Thoracic aorta (tissue), 2 donors: ENCODE measurements at places on chromosomes 13 and 19.

DNA sequence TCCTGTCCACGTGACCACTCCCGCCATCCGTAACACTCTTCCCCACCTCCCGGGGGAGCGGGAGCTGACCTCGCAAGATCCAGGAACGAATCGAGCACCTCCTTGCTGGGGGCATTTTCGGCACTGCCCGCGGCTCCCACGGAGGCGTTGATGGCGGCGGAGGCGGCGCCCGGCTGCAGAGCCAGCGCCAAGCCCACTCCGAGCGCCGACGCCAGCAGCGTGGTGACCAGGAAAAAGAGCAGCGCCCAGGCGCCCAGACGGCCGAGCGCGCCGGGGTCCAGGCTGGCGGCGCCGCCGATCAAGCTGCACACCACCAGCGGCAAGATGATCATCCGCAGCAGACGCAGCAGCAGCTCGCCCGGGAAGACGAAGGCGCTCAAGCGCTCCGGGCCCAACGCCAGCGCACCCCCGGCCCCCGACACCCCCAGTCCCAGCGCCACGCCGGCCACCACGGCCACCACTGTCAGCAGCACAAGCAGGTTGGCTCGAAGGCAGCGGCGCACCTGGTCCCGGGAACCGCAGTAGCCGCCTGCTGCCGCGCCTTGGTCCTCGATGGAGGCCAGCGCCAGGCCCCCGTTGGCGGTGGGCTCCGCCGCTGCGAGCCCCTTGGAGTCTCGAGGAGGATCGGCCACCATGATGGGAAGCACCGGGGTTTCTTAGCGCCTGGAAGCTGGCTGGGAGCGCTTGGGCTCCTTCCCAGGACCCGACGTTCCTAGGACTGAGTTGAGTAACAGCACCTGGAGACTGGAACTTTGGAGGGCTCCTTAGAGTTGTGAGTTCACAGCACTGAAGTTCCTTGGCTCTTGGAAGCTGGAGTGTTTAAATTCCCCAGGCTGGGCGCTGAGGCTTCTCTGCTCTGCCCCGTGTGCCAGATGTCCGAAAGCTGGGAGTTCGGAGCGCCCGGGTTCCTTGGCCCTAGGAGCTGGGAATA, 798 bp downstream of the SLC1A5 start:
- H3K4me3 ChIP-seq: peak overlapping the region; percentile 92
- H3K27me3 ChIP-seq: no peaks in the 10 kb centered on the region
- peaks cover 42% of the 10 kb centered on the region for H3K4me1 ChIP-seq

- H3K27me3 ChIP-seq: no peaks in the 10 kb centered on the region
- H3K27ac ChIP-seq: peak overlapping the region; percentile 34
- peaks cover 64% of the 10 kb centered on the region for H3K4me1 ChIP-seq
- H3K36me3 ChIP-seq: peaks cover 24% of the 10 kb centered on the region
- no peak overlapping the region for H3K4me3 ChIP-seq
Measured at GRCh38 chr19:52197964-52198363, 8.1 kb downstream of the PPP2R1A start.

DNA sequence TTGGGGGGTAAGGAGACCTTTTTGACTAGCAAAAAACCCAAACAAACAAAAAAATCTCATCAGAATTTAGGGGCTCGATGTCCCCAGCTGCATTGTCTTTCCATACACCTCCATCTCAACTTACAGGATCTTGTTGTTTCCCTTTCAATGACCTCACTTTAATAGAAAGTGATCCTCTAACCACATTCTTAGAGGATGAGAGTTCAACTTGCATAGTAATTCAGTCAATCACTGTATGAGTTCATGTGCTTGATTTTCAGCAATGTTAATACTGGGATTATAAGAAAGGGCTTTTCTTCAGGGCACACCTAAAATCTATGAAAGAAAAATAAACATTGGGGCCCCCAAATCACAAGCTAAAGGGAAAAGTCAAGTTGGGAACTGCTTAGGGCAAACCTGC, 1512.0 kb downstream of the SLITRK1 start:
- H3K27me3 ChIP-seq: no peaks in the 10 kb centered on the region
- no peaks in the 10 kb centered on the region for H3K4me1 ChIP-seq
- no peak for DNase-seq
- no peak overlapping the region for H3K4me3 ChIP-seq
- H3K36me3 ChIP-seq: no peaks in the 10 kb centered on the region
- no peak overlapping the region for H3K27ac ChIP-seq

DNA sequence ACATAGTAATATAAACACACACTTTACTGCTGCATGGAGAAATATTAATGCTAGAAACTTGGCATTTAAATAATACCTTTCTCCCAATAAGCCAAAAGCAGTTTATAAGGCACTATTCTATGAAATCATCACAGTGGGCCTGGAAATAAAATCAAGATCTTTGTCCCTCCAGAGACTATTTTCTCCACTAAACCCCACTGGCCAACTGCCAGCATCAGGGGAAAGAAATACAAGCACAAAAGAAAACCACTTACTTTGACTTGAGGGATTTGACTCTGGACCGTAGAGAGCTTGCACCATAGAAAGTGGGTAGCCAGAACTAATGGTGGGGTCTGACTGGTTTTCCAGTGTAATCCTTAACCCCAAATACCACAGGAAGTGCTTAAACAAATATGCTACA, 71.9 kb downstream of the DCLK1 start:
- H3K4me3 ChIP-seq: no peak overlapping the region
- no peaks in the 10 kb centered on the region for H3K27me3 ChIP-seq
- no peak overlapping the region for H3K27ac ChIP-seq
- no peaks in the 10 kb centered on the region for H3K4me1 ChIP-seq
- no peak for DNase-seq
- no peaks in the 10 kb centered on the region for H3K36me3 ChIP-seq
